ENCODE measurements at places on chromosomes 5 and 9.

DNA sequence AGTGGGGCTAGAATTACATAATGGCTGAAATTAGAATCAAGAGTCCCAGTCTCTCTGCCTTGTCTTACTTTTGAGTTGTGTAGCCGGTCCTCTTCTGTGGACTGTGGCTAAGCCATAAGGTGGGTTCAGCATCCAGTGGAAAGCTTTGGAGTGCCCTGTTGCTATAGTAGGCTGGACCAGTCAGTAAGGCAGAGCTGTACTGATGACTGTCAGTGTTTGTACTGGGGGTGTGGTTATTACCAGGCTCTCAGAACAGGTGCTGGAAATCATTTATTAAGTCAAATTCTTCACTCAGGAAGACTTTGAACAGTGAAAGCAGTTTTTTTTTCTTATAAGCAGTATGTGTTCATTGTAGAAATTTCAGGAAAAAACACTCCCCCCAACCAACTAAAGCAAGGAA, 129.4 kb downstream of the ZSWIM6 start:
- DNase-seq, result no peak

DNA sequence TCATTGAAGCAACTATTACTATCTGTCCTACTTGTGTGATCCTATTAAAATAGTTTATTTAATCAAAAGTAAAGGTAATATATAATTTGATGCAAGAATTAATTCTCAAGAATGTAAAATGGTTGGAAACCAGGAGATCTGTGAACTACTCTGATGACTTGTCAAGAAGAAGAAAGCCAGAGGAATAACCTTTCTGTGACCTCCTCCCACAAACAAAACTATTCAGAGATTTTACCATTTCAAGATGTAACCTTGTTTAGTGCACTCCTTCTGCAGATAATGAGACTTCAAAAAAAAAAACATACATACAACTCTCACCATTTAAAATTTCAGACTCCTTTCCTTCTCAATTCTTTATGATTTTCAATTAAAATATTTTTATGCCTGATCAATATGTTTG, 79.5 kb downstream of the RFX3 start:
- no peak for DNase-seq

GRCh38 chr5:1270426-1270825, 24.4 kb downstream of the TERT start:
- DNase-seq, result no peak

DNA sequence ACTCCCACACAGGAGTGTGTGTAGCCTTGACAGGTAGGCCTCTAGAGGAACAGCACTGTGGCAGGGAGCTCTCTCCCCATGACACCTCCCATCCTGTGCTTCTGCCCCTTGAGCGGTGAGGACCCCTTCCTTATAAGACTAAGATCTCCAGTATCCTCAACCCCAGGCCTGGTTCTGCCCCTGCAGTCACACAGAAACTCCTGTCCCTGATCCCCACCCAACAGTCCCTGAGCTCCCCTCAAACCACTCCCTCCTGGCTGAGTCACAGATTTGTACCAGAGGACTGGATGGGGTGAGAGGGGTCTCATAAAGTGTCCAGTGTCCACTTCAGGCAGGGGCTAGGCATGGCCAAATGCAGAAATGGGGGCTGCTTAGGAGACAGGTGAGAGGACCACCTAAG, 47.8 kb upstream of the CDKN2AIPNL start:
- no peak for DNase-seq

DNA sequence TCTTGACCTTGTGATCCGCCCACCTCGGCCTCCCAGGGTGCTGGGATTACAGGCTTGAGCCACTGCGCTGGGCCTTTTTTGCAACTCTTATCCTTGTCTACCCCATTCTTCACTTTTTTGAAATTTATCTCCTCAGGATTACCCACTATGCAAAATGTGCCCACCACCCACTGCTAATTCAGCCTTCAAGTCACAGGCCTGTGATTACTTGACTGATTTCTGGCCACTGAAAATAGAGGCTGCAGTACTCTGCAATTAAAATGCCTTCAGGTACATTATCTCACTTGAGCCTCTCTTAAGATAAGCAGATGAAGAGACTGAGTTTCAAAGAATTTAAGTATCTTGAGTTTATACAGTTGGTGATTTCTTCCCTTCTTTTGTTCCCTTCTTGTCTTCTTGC, 112.4 kb upstream of the SPATA31D4 start:
- DNase-seq, result no peak

- DNase-seq, result no peak
Observed at GRCh38 chr9:127707766-127708165, 978 bp downstream of the CFAP157 start.

DNA sequence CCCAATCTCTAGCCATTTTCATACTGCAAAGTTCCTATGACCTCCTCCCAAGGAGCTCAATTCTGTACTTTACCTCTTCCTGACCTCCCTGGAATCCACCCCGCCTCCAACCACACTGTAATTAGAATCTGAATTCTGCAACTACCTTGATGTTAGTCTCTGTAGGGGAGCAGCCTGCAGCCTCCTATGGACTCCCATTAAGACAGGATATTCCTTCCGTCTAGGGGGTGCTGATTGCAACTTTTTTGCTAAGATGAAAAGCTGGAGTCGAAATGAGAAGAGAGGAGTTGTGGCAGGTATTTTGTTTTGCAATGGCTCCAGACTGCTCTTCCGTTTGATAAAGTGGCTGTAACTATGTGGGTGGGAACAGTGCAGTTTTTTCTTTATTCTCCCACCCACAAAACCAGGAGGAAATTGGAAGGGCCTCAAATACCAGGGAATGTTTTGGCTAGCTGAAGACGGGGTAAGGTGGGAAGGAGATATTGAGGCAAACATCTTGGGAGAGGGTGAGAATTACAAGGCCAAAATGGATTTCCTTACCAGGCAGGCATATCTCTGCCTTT, 23.8 kb downstream of the ANXA2R start:
- DNase-seq, result no peak

GRCh38 chr9:132287256-132287760, 67.5 kb downstream of the SETX start:
- no peak for DNase-seq

DNA sequence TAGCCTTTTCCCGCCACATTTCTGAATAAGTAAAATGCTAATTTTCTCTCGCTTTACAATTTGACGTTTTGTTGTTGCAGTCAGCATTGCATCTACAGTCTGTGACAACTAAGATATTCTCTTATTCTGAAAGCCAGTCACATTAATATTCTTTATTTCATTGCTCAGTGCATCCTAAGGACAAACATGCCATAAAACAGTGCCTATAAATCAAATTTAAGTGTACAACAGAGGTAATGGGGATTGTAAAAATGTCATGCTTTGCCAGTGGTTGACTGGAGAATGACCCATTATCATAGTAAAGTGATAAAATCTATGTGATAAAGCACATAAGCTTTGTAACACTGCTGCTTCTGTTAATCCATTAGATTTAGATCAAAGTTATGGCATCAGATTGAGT, 1850.0 kb upstream of the ACO1 start:
- no peak for DNase-seq

DNA sequence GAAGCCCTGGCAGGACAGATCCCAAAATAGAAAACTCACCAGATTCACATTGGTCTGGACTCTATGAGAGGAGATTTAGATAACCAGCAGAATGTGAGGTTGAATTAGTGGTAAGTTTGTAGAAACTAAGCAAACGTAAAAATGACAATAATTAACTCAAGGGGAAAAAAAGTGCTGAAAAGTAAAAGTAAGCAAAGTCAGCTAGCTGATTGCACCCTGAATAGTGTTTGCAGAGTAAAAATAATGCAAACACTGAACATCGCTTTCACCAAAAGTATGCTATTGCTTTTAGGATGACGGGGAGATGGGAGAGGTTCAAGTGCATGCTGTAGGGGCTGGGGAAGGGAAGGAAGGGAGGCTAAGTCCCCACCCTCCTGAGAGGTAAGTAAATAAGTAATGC, 92.5 kb upstream of the RARS1 start:
- no peak for DNase-seq

- DNase-seq, result no peak
Observed at GRCh38 chr9:6616951-6617602, 28.5 kb downstream of the GLDC start.

- no peak for DNase-seq
Observed at GRCh38 chr5:108945094-108945493, 197.4 kb downstream of the FER start.

GRCh38 chr9:91720313-91720712, 229.7 kb downstream of the ROR2 start:
- DNase-seq, result no peak

- DNase-seq, result no peak
Observed at GRCh38 chr9:96766199-96766598, 11.7 kb downstream of the ZNF510 start.

- DNase-seq, result no peak
Observed at GRCh38 chr5:142881076-142881783, 111.1 kb downstream of the ARHGAP26 start.

DNA sequence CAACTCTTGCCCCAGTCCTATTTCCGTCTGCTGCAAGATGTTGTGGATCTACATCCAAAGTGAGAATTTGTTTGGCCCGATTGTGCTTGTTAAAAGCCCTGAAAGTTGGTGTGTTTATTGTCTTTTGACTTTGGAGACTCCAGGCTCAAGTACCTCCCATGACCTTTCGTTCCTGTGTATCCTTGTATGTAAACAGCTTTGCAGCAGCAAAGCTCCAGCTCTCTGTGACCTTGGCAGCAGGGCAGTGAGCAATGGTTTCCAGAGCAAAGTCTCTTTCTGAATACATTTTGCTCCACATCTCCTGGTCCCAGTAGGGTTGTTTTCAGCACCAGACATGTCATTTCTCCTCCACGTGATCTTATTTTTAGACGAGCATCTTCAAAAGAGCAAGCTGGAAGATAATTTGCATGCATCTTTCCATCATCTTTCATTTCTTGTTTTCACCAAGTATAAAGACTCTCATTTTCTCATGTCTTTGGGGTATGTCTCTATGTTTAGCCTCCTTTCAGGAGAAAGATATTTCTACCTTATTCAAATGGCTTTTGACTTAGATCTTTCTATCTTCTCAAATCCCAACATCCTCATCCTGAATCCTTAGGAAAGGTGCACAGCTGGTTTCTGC, 68.1 kb upstream of the ERCC6L2 start:
- peak; percentile 35 for DNase-seq

- DNase-seq, result no peak
Observed at GRCh38 chr9:18480662-18481093, 6.7 kb downstream of the ADAMTSL1 start.

GRCh38 chr9:130313103-130313858, 47.7 kb downstream of the HMCN2 start:
- DNase-seq, result no peak

- DNase-seq, result no peak
Observed at GRCh38 chr5:75366787-75367186, 29.8 kb downstream of the HMGCR start.

DNA sequence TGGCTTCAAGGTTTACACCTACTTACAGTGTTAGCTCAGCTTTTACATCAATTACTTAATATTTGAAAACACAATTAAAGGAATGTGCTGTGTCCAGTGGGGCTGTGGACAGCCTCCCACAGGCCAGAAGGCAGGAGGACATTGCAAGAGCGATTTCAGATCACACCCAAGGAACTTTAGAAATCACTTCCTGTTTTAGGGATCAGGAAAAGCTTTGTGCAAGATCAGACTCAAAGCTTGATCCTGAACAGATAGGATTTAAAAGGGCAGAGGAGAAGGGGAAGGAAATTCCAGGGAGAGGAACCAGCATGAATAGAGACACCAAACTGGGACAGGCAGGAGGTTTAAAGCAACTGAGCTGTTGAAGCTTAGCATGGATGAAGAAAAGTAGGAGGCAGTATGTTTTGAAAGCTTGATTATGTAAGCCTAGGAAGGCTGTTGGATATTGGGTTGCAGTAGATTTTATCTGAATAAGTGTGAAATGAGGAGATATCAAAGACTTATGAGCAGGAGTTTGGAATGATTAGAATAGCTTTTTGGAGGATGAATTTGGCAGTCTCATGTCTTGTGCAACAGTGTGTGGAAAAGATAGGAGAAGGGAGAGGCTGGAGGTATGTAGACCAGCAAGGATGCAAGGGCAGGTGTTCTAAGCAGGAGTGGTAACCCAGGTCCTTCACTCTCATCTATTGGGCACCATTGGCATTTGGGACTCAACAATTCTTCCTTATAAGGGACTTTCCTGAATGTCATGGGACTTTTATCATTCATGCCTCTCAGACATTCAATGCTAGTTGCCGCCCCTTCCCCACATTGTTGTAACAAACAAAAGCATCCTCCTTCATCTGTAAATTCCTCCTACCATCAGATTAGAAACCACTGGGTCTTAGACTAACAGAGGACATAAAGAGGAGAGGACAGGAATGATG, 123.5 kb downstream of the TARS1 start:
- DNase-seq, result no peak

- DNase-seq, result no peak
Observed at GRCh38 chr5:165410476-165410875, 1905.1 kb downstream of the MAT2B start.

- no peak for DNase-seq
Observed at GRCh38 chr5:172110921-172111851, 76.8 kb downstream of the STK10 start.

GRCh38 chr9:92029553-92029952, 79.5 kb upstream of the ROR2 start:
- no peak for DNase-seq

GRCh38 chr5:88144219-88145001, 124.2 kb downstream of the TMEM161B start:
- DNase-seq, result no peak

DNA sequence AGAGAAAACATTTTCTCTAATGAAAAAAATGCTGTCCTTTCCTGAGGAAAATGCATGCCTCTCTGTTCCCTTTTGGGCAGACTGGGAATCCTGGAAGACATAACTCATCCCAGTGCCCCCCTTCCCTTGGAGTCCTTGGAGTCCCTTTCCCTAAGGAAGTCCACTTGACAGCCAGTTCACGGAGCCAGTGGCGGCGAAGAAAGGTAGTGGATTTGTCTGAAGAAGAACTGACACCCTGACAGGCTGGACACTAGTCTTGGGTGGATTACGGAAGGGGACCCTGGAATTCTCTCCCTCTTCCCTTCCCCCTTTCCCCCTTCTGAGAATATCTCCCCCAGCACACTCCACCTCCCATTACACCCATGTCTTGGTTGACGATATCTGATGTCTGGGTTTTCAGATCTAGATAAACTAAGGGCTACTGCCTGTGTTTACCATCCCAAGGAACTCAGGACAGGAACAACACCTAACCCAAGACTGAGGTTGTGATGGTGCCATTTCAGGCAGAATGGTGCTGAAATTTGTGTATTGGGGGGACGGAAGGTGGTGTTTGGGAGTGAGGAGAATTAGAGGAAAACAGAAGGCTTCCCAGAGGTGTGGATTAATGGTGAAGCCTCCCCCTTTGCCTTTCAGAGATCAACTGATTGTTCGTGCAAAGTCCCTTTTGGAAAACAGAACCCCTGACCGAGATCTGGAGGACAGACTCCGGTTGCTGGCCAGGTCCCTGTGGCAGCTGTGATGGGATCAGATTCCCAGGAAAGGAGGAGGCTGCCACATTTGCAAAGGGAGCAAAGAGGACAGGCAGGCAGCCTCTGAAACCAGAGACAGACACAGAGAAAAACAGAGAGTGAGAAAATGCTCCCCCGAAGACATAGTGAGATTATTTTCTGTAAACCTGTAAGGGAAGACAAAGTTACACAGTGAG, 704 bp downstream of the SPARC start:
- DNase-seq, result no peak
